Activated CD4-positive, alpha-beta T cell treated with anti-CD3 and anti-CD28 coated beads, Interleukin-2, amount 50 U/mL, for 24 hours (primary cell): ENCODE measurements at places on chromosomes 16 and 17.
A peak's percentile ranks its signal among the peaks of the same experiment; 100 is the strongest.

- no peak for DNase-seq
Observed at GRCh38 chr17:82804442-82805191, 35.2 kb downstream of the ZNF750 start.

- no peak for DNase-seq
Observed at GRCh38 chr16:896261-897199, 74.3 kb downstream of the LMF1 start.

DNA sequence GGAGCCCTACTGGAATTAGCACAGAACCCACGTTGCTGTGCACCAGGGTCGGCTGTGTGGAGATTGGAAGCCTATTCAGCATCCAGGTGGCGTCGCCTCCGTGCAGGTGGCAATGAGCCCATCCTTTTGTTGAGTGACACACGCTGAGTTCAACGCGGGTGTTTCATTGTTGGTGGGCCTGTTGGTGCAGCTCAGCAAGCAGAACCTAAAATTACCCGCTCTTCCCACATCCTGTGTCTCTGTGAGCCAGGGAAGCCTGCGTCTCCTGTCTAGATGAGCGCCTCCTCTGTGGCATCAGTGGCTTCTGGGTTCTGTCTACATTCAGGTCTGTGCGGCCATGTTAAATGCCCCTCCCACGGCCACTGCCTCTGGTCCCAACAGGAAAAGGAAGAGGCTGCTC is 14.5 kb downstream of the CD2BP2 start:
- no peak for DNase-seq

DNA sequence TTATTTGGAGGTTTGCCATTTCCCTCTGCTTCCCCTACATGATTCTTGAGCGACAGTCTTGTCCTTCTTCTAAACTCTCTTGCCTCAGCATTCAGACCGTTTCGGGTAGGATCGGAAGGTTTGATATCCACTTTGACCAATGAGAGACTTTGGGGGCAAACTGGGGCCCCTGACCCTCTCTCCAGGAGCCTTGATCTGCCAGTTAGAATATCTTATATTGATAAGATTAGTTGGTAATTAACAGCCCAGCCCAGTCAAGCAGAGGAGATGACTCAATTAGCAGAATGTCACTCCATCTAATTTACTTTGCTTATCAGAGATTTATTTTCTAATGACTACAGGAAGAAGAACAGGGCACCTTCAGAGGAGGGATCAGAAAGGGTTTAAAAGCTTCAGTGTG is 532.8 kb downstream of the XYLT1 start:
- no peak for DNase-seq

DNA sequence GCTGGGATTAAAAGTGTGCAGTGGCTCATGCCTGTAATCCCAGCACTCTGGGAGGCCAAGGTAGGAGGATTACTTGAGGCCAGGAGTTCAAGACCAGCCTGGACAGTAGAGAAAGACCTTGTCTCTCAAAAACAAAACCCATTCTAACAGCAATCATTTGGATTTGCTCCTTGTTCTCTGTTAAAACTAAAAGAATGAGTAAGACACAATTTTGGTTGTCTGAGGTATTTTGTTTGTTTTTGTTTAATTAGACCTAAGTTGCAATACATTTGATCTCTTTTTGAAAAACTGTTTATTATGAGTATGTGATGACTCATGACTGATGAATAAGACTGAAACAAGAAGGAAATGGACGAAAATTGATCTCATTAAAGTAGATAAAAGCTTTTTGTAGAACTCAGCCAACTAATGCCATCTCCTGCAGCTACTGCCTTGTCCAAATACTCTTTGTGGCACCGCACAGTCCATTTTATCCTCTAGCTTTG is 29.0 kb downstream of the GLG1 start:
- DNase-seq: no peak

DNA sequence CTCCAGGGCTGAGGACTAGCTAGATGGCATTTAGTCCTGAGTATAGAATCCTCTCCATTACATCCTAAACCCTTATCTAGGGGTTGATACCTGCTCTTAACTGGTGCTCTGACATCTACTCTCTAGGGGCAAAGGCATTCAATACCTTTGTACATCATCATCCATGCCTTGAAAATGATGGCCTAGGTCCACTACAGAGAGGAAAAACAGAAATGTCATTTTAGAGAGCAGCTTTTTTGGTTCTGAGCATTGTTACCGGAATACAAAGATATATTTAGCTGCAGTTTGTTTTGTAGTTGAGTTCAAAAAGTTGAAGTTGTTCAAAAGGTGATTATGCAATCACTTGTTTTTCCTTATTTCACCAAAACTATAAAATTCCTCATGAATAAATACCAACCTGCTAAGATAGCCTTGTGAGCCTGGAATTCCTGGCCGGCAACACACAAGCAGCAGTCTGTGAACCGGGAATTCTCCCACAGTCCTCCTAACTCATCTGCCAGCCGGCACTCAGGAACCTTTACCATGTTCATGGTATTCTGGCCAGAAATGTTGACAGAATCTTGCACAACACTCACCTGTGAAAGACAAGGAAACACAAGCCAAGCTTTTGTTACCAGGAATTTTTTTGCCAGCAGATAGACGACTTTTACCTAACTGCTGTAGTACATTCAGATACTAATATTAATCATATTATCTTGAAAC is 35.4 kb downstream of the NXPH3 start:
- no peak for DNase-seq

DNA sequence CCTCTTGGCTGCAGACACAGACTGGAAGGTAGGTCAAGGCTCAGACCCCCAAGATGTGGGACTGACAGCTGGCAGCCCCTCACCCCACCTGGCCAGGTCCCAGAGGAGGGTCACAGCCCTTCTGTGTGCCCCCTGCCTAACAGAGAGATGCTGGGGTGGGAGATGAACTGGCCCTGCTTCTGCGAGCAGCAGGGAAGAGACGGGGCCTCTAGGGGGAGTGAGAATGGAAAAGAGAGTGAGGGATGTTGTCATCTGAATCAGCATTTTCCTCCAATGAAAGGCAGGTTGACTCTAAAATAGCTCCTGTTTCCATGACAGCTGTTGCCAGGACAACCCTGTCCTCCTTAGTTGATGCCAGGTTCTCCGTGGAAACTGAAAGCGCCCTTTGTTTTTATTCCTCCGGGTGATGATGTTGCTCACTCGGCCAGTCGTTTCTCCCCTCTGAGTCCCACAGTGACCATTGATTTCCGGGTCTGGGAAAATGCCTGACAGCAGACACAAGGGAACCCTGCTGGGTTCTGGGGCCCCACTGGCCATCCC is 4.9 kb upstream of the NDRG4 start:
- peak; percentile 66 for DNase-seq

GRCh38 chr17:44496815-44497214 is 6.4 kb downstream of the GPATCH8 start:
- no peak for DNase-seq

DNA sequence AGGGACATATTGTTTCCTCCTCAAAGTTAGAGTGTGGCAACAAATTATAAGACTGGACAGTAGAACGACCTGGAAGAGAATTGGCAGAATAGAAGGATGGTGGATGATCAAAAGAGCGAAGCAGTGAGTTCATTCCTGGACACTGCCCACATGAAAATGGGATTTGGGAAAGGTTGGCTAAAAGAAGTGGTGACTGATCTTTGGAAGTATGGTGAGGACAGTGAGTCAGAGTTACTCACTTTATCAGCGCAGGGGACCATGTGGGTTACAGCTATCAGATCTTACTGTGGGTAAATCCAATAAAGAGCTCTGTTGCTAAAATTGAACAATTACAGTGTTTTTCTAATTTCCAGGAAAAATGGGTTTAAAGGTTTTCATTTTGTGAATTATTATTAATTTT is 2.7 kb upstream of the TANC2 start:
- no peak for DNase-seq

- no peak for DNase-seq
Observed at GRCh38 chr16:30383521-30383920, 1.2 kb upstream of the SEPTIN1 start.

DNA sequence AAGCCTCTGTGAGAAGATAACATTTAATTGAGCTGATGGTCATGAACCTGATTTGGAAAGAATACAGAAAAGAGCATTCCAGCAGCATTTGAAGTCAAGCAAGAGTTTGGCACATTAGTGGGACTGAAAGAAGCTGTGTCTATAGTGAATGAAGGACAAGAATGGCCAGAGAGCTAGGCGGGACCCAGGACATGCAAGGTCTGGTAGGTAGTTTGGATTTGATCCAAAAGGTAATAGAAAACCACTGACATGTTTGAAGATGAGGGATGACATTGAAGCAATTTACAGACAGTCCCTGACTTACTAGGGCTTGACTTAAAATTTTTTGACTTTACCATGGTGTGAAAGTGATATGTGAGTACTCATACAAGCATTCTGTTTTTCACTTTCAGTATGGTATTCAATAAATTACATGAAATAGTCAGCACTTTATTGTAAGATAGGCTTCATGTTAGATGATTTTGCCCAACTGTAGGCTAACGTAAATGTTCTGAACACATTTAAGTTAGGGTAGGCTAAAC is 7.6 kb downstream of the CYB5B start:
- no peak for DNase-seq

DNA sequence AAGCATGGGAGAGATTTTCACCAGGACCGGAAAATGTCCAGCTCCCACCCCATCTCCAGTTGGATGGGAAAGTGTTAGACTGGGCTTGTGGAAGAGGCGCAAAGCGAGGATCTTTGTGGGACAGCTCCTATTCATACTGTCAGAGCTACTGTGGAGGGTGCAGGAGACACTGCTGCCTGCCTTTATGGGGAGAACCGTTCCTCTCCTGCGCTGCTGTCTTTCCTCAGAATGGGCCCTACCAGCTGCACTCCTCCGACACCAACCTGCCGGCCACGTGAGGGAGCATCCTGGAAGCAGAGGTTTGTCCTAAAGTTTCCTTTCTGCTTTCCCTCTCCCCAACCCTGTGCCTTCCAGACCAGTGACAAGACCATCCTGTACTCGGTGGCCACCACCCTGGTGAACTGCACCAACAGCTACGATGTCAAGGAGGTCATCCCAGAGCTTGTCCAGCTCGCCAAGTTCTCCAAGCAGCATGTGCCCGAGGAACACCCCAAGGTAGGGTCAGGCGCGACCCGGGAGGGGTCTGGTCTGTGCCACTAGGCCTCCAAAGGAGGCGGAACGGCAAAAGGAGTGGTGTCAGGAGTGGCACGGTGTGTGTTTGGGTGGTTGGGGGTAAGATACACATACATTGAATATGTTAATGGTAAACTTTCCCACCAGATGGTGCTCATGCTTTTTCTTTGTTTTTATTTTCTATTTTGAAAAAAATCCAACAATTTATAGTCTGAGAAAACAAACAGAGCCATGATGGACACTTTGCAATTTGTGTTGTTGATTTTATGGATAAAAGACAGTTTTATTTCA is 23.0 kb downstream of the SLC35G3 start:
- DNase-seq: peak; percentile 6

GRCh38 chr17:7440834-7441195 is 1.5 kb downstream of the FGF11 start:
- no peak for DNase-seq

DNA sequence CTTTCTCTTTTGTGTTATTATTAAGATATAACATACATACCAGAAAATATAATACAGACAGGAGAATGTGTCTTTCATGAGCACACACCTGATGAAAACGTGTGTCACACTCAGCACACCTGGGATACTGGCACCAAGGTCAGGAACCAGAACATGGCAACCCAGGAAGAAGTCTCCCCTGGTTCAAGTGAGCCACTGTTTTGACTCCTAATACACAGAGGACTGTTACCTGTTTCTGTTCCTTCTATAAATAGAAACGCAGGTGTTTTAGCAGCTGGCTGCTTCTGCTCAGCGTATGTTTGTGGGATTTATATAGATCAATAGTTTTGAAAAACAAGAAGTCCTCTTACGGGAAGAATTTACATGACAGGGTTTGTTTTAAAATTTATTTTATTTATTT is 3.5 kb downstream of the SEC14L1 start:
- DNase-seq: no peak

GRCh38 chr16:11681976-11682654 is 13.9 kb downstream of the SNN start:
- no peak for DNase-seq

- DNase-seq: peak; percentile 80
Observed at GRCh38 chr17:7844292-7845154, 10.3 kb upstream of the TMEM88 start.

DNA sequence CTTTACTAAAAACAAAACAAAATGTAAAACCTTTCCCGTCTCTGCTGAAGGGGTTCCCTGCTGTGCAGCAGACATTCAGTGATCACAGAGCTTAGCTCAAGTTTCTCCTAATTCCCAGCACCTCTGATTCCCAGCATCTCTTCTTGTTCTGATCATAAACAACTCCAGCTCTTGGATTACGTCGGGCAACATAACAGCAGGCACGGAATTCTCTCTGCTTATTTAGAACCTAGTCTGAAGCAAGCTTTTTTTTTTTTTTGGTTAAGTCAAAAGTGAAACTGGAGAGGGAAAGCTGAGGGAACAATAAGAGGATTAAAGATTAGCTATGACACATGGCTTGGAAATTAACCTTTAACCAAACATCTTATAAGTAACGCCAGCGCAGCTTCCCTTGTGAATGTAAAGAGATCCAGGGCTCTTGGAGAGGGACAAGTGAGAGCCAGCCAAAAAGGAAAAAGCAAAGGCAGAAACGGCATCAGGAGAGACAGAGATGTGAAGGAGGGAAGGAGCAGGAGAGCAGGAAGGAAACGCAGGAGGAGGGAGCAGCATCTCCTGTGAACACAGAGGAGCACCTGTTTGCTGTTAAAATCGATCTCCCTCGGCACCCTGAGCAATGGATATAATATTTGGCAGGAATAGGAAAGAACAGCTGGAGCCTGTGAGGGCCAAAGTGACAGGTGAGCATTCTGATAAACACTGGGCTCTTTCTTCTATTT is at the start of gene BCO1:
Gene BCO1 (plus strand): TSS at position 394 of the 716 bp plus-strand sequence. CDS start 220 bp downstream, at position 614.
- no peak for DNase-seq

DNA sequence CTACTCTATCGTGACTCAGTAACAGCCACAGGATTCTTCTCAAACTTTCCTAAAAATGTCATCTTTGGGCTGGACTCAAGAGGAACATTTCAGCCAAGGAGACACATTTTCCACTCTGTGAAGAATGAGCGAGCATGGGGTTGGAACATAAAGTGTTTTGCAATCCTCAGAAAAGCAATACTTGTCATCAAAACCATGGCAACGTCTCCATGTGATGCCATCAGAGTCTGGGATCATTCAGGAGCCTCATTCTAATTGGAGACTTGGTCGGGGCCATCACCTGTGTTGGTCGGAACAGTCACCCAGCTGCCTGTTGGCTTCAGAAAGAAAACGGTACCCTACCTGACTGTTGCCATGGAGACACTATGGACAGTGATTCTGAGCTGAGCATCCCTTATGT is 25.5 kb downstream of the MYOCD start:
- no peak for DNase-seq

- no peak for DNase-seq
Observed at GRCh38 chr17:33955461-33955860, 299.6 kb upstream of the CCL2 start.

- DNase-seq: no peak
Observed at GRCh38 chr16:10940501-10941079, 1.7 kb downstream of the DEXI start.
